ENCODE measurements at places on chromosomes 5 and 9.

- no peak for DNase-seq
Measured at GRCh38 chr5:127373858-127374491, 83.4 kb downstream of the MEGF10 start.

GRCh38 chr5:169577951-169578350 is 5.6 kb upstream of the SPDL1 start:
- no peak for DNase-seq

GRCh38 chr5:158669275-158669674 is 430.4 kb downstream of the EBF1 start:
- no peak for DNase-seq

DNA sequence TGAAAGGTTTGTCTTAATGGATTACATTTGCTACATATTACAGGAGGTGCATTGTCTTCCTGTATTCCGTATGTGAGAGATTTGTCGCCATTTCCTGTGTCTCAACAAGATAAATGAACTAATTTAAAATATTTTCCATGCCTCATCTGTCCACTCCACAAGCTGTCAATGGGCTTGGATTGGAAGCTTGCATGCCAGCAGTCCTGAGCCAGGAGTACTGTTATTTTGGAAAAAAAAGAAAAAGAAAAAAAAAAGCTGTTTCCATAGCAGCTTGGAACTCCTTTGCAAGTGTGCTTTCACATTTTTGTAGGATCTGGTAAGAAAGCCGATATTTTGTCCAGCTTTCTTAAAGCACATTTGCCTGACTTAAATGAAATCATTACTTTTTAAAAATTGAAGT is 330.8 kb downstream of the KDM4C start:
- no peak for DNase-seq

DNA sequence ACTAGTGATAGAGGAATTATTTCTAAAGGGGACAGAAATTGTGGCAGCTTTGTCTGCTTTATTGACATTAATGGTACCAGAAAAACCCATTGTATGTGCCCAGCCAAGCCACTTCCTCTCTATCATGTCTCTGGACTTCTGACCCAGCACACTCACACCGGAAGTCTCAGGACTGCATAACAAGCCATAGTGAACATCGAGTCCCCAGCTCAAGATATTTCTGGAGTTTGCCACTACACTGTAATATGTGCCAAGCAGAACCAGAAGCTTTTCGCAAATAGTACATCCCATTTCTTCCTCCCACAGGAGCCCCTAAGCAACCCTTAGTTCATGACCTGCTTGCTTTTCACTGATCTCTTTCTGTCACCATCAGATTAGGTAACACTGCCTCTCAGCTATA is 187.4 kb upstream of the GHR start:
- no peak for DNase-seq

DNA sequence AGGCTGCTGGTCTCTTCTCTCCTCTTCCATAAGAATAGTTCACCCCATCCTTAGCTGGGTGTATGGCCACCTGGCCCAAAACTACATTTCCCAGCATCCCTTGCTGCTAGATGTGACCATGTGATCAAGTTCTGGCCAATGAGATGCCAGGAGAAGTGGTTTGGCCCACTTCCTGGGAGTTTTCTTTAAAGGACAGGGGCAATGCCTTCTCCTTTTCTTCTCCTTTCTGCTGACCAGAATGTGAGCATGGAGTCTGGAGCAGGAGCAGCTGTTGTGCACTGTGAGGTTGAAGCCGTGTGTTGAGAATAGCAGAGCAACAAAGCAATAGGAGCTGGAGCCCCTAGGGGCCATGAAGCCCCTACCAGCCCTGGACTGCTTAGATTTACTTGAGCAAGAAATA is 36.8 kb downstream of the C9orf50 start:
- peak; percentile 82 for DNase-seq

GRCh38 chr5:600886-601541 is 11.1 kb upstream of the CEP72 start:
- DNase-seq, result peak; percentile 94

DNA sequence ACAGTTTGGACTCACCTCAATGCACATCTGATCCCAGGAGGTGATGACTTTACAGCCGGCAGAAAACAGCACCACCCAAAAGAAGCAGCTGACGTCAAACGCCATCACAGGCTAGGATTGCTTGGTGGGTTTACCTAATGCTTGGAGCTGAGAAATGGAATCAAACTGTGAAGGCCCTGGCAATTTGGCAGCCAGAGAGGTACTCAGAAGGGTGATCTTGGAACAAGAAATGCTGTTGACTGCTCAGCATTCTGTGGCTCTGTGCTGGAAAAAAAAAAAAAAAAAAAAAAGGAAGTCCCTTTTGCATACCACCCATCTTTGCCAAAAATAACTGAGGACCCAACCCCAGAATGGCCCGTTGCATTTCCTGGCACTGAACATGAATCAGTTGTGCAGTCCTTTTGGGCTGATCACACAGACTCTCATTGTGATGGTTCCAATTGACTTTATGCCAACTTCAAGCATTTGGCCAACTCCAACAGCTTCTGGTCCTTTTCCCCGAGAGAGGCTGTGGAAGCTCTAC is at the start of gene CD180:
Gene CD180, minus strand, starts transcription at position 263 of the 523 bp plus-strand sequence. Its CDS starts 158 bp downstream, at position 105.
- DNase-seq, result no peak
